ENCODE measurements at places on chromosomes 5 and 9. TPM values are rescaled to one million over a fixed set of nuclear protein-coding genes. Genes with fewer than 3 reads are reported as not detected.

DNA sequence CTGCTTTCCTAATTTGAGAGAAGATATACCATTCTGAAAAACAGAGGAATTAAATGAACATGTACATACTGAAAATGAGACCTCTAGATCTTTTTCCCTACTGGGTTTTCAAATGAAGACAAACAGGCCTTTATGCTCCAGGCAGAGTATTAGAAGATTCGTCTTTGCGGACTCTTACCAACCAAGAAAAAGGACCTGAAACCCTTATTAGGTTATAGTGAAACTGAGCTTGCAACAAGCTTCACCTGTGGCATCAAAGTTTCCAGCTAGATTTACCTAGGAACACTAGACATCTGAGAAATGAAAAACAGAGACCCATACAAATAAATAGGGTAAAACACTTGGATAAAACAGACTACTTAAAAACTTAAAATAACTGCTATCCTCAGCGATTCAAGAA, 46.3 kb downstream of the SMIM15 start:
- no peak for DNase-seq

Gene SOX30
- not detected for total RNA-seq

GRCh38 chr5:76404223-76405211, 1.4 kb downstream of the IQGAP2 start:
- DNase-seq: peak; percentile 20

DNA sequence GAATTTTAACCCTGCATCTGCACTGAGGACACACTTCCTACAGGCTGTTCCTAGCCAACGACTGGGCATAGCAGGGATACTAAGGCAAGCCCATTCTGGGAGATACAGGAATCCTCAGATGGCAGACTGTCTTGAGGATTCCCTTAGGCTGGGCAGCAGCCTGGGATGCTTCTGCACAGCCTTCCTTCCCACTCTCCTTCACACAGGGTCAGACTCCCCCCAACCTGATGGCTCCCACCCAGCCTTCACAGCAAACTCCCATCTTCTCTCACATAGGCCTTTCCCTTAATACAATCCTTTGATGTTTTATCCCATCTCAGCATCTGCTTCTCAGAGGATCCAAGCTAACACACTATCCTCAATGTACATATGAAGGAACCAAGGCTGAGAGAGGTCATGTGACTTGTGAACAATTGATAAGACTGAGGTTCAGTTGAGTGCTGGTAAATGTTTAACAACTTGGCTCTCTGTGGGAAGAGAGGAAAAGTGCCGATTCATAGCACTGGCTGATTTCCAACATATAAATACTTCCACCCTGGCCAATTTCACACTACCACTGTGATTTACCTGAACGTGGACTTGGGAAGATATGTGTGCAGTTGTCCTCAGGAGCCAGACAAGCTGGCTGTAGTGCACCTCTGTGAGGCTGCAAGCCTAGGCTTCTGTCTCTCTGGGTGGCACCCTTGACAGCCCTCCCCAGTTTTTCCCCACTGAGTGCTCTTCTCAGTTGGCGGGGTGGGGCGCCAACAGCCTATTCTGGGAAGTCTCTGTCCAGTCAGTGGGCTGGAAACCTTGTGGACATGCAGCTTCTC, 120.2 kb upstream of the TRIM32 start:
- DNase-seq: no peak

- DNase-seq: no peak
These were observed 631.5 kb downstream of the MTRR start for GRCh38 chr5:8500426-8500825.

Gene WDR38
- total RNA-seq: not detected

GRCh38 chr5:29089591-29090130, 2051.3 kb upstream of the CDH9 start:
- no peak for DNase-seq

- peak; percentile 68 for DNase-seq
These were observed 16.2 kb downstream of the TRIM7 start for GRCh38 chr5:181188700-181189362.

Gene WNK2
- total RNA-seq: 336 TPM

DNA sequence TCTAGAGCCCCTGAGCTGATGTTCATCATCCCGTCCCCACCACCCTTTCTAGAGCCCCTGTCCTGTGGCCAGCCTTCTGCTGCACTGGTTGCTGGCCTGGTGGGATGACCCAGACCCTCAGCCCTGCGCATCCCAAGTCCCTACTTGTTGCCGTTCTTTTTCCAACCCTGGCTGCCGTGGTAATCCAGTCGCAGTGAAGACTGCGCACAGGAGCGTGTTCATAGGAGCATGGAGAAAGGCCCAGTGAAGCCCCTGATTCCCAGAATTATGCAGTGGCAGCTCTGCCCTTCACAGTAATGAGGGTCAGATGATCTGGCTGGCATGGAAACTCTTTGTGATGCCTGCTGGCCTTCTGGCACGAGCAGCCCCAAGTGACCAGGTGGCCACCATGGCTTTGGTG, 183.3 kb downstream of the CACNA1B start:
- DNase-seq: no peak

- no peak for DNase-seq
These were observed 133.9 kb downstream of the C9orf50 start for GRCh38 chr9:129486756-129487657.

DNA sequence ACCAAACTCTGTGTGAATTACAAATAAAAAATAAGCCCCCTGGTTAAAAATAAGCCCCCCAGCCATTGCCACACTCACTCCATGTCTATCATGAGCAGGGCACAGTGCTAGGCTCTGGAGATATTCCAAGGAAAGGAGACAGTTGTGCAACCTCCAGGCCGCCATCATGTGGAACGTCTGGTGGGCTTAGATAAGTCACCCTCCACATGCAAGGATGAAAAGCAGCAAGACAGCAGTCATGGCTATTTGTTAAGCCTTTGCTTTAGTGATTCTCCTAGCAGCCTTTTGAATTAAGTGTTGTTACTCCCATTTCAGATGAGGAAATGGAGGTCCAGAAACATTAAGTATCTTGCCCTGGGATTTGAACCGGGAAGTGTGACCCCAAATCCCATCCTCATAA, 94.8 kb downstream of the DCP2 start:
- DNase-seq: no peak

DNA sequence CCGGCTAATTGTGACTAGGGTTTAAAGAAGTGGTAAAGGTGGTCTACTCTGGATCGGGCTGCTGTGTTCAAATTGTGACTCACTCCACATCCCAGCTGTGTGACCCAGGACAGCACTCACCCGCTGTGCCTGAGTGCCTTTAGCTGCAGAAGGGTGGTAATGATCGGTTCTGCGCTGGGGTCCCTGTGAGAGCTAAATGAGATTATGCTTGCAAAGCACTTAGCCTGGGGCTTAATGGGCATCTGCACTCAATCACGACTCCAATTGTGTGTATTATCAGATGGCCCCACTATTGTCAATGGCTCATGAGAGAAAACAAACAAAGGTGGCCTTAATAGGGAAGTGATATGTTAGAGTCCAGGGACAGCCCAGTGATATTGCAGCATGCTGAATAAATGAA, 25.1 kb upstream of the TBC1D2 start:
- DNase-seq: peak; percentile 80

GRCh38 chr5:5383461-5383860, 39.0 kb upstream of the ICE1 start:
- DNase-seq: no peak

Gene CTXN3
- total RNA-seq: not detected

Measured in glutamatergic neuron (in vitro differentiated cells).